ENCODE measurements at places on chromosomes 5 and 9.

DNA sequence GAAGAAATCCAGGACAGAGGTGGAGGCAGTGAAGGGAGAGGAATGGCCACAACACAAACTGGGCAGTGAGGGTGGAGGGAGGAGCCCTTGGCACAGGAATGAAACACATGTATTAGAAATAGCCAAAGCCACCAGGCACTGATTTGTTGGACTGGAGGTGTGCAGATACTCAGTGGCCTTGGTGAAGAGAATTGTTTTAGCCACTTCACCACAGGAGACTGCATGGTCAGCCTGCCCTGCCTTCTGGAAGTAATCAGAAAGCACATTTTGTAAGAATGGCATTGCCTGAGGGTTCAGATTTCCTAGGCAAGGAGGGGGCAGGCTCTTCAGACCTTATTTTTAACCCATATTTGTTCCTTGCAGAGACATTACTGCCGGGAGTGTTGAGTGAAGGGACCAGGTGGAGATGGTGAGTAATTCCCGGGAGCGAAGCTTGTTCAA is 2.2 kb downstream of the SGCD start:
- DNase-seq = no peak

- no peak for DNase-seq
These were observed 234.1 kb upstream of the DMRT1 start for GRCh38 chr9:607417-607816.

DNA sequence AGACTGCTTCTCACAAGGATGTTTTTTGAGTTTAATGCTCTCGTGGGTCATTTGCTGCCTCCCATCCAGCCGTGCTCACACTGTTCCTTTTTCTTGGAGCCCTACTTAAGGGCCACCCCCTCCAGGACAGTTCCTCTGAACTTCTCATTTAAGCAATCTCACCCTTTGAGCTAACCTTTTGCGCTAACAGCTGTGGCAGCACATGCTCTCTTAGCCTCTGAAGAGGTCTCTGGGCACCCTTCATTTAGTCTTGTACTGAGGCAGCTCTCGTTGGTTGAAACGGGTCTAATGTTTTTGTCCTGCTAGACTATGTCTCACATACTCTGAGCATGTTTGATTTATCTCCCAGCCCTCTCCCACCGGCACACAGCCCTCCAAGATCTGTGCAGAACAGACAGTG is 11.8 kb downstream of the ALDH1B1 start:
- DNase-seq = no peak

GRCh38 chr5:32170303-32171151 is 3.6 kb downstream of the GOLPH3 start:
- no peak for DNase-seq

- DNase-seq = no peak
These were observed 198.8 kb downstream of the MAPKAP1 start for GRCh38 chr9:125508249-125508648.

GRCh38 chr5:159851053-159851452 is 65.2 kb upstream of the ADRA1B start:
- no peak for DNase-seq

DNA sequence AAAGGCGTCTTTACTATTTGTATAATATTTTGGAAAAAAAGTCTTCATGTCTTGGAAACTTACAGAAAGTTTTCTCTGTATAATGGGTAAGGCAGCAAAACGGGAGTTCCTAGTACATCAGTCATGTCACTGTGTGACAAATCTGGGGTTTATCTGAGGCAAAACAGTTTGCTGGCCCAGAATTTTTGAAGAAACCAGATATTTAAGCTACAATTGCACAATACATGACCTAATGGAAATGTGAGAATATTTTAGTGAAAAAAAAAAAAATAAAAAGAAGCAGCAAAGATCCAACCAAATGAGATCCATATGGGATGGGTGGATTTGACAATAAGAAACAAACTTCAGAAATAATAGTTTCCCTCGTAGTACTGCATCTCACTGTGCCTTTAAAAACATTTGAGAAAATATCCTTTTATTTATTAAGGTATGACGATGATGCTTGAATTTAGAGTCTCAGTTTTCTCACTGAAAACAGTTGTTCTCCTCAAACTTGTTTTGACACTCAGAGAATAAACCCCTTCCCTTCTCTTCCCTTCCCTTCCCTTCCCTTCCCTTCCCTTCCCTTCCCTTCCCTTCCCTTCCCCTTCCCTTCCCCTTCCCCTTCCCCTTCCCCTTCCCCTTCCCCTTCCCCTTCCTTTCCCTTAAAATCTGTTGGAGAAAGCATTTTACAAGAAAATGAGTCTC is 180.5 kb upstream of the TUT7 start:
- DNase-seq = no peak

DNA sequence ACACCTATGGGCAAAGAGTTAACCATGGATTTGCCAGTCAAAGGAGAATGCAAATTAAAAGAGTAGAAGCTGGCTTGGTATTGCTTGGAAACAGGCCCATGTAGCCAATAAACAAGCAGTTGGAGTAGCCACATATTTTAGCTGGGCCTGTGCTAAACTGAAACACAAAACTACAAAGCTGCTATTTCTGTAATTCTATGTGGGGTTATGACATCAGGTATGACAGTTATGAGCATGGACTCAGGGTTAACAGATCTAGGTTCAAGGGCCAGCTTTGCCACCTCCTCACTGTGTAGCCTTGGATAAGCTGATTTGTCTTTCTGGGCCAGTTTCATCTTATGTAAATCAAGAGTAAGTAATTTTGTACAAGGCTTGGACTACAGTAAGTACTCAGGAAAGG is 142.7 kb downstream of the PIP5K1B start:
- DNase-seq = no peak

DNA sequence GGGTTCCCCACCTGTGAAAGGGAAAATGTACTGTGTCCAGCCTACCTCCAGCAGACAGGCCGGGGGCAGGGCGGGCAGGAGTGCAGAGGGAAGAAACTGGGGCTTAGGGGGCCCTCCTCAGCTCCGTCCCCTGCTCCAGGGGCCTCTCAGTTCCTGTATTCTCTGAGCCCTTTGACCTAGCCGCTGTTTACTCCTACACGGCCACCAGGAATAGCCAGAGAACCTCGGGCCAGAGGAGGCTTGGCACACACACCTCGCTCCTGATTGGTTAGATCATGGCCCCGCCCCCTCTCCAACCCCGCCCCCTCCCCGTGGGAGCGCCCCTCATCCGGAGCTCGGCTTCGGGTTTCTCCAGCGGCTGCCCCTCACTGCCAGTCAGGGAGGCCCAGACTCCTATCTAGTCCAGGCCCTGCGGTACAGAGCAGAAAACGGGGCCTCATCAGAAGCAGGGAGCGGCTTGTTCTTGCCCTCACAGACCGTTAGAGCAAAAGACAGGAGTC is 2.2 kb downstream of the ST6GALNAC6 start:
- no peak for DNase-seq

- DNase-seq = no peak
These were observed 636.2 kb upstream of the CCNG1 start for GRCh38 chr5:162801235-162801634.

- no peak for DNase-seq
These were observed 2.0 kb downstream of the ASTN2 start for GRCh38 chr9:117412841-117413240.

DNA sequence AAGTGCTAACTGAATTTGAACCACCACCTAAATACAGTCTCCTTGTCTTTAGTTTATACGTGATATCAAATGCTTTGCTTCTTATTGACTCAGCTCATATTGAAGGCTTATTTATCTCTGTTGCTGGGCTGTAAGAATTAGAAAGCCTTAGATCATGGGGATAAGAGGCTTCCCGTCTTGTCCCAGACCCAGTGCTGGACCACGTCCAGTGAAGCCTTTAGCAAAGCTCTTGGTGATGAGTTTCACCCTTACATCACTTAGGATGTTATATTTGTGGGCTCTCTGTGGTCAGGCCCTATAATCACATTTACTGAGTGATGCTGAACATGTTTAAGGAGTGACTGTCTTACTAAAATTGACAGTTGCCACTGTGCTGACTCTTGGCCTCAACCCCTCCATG is 11.2 kb downstream of the FAM240B start:
- peak; percentile 43 for DNase-seq

DNA sequence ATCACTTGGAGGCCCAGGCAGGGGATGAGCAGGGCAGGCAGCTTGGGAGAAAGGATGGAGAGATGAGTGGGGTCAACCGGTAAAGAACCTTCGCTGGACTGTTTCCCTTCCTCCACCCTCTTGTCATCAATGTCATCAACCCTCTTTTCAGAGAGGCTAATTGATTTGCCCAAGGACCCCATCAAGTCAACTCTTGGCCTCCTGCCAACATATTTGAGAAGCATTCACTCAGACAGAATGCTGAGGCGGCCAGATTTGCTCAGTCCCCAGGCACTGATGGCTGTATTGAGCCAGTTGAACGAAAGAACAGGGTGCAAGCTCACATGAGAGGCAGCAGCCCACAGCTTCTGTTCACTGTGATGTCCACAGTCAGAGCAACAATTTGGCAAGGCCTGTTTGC is 193.5 kb downstream of the RFK start:
- peak; percentile 56 for DNase-seq

- DNase-seq = no peak
These were observed 559.0 kb upstream of the FTMT start for GRCh38 chr5:121292664-121293063.

GRCh38 chr5:93674138-93674537 is 67.3 kb downstream of the POU5F2 start:
- DNase-seq = peak; percentile 34

- DNase-seq = no peak
These were observed 487.7 kb downstream of the SEMA5A start for GRCh38 chr5:9058161-9058560.

GRCh38 chr9:35937227-35937626 is 20.7 kb downstream of the OR2S2 start:
- no peak for DNase-seq

- no peak for DNase-seq
These were observed 11.5 kb downstream of the ADAMTS12 start for GRCh38 chr5:33880319-33880718.

DNA sequence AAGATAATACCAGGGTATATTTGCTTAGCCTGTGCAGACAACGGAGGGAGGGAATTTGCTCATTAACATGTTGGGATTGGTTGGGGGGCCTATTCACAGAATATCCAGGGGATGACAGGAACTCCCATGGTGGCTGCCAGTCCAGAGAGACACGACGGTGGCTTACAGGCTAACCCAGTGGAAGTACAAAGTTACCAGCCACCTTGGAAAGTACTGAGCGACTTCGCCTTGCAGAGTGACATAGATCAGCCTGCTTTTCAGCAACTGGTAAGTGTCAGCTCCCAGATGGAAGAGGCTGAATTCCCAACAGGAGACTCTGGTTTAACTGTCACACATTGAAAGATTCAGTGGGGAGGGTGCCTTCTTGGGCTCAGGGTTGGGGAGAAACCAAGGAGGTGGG is 7.9 kb downstream of the ISL1 start:
- DNase-seq = peak; percentile 52

DNA sequence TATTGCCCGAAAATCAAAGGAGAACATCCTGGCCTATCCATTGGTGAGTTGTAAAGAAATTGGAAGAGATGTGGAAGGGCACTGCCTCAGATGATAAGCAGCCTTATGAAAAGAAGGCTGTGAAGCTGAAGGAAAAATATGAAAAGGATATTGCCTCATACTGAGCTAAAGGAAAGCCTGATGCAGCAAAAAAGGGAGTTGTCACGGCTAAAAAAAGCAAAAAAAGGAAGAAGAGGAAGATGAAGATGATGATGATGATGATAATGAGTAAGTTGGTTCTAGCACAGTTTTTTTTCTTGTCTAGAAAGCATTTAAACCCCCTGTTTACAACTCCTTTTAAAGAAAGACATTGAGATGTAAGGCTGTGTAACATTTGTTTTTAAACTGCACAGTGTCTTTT is 59.8 kb upstream of the ZBED3 start:
- no peak for DNase-seq

DNA sequence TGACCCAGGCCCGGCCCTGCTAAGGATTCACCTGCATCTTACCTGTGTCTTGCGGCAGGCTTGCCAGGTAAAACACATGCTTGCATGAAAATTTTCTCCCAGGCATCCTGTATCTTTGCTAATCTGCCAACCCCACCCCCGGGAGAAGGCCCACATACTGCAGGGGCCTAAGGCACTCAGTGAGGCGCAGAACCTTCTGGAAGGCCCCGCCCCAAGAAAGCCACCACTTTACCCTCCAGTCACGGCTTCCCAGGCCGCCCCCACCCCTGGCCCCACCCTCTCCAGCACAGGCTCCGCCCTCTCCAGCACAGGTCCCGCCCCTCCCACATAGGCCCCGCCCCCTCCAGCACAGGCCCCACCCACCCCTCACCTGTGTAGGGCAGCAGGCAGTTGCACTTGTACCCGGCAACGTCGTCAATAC is 29.8 kb upstream of the SEC16A start:
- no peak for DNase-seq

GRCh38 chr5:7396713-7397454 is 946 bp downstream of the ADCY2 start:
- DNase-seq = no peak

DNA sequence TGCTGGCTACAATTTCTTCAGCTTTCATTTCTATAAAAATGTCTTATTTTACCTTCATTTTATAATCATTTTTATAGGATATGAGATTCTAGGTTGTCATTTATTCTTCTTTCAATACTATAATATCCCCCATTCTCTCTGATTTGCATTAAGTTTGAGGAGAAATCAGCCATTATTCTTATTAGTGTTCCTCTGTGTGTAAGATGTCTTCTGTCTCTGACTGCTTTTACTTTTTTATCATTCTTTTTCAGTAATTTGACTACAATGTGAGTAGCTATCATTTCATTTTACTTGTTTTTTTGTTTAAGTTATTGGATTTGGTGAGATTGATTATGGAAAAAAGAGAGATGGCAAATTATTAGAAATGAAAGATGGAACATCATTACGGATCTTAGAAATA is 13.6 kb upstream of the SREK1 start:
- DNase-seq = no peak

DNA sequence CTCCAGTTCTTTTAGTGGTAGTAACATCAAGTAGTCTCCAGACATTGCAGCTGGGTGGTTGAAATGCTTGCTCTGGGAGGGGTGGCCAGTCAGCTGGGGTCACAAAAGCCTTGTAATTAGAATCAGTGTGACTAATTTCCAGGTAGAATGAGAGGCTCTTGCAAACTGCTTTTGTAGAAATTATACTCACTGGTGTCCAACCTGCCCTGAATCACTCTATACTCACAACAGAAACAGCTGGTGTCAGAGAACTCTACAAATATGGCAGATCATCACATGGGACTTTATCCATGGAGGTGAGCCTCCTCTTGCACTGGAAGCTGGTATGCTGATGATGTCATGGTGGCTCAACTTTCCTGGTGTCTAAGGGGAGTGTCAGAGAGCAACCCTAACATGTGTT is 71.3 kb downstream of the SH3TC2 start:
- no peak for DNase-seq

- no peak for DNase-seq
These were observed 363.6 kb upstream of the EDIL3 start for GRCh38 chr5:84748313-84748712.

- no peak for DNase-seq
These were observed 255.9 kb downstream of the FSTL4 start for GRCh38 chr5:133356396-133356983.

All from NCI-H146 (cell line).